ENCODE measurements at places on chromosomes 11 and 22.

DNA sequence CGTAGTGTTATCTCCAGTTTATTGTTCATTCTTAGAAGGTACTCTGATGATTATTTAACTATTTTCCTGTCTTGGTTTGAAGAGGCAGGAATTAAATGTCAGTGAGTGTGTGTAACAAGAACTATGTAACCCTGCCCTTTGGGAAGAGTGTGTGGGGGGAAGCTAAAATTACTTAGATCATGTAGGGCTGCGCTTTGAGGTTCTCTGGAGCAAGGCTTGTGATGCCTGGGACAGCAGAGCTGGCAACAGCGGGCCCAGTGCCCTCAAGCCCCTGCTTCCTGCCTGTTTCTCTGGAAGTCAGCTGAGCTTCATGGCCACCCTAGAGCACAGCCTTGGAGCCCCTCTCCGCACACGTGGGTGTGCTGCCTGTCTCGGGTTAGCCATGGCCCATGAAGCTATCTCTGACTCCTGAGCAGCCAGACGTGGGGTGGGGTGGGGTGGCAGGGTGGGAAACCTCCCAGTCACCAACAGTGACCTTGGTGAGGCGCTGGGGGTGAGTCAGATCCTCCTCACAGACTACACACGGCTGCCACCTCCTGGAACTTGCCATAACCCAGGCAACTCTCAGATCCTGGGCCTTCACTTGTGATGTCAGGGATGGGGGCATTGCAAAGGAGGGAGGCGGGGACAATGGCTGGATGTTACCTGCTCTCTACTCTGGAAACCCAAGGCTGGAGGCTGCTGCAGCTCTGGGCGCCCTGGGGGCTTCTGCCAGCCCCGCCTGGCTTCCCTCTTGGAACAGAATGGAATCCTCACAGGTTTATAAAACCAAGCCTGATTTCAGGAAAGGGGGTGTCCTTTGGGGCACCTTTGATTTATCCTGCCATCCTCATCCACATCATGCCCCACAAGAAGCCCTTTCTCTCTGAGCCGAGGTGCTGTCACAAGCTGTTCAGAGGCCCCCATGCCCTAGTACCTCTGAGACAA is 88.6 kb downstream of the SNX19 start:
- peak; percentile 93 for DNase-seq

GRCh38 chr11:118620529-118621070 is 13.2 kb downstream of the PHLDB1 start:
- DNase-seq = peak; percentile 50

DNA sequence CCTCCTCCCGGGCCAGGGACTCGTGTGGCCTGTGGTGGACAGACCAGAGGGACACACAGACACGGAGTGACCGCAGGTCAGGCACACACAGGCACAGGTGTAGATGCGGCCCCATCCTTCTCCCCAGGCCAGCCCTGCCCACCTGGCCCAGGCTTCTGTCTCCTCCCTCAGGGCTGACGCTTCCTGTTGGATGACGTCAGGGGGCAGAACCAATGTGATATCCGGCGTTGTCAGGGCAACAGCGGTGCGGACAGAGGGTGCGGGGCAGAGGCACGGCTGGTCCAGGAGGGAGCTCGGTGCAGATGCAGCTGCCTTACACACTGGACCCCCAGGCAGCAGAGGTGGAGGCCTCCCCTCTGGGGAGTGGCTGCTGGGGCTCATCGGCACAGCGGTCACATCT is 2.9 kb upstream of the TUBGCP6 start:
- DNase-seq = peak; percentile 94

GRCh38 chr11:9875862-9876261 is 212.0 kb downstream of the SWAP70 start:
- DNase-seq = no peak

- DNase-seq = no peak
Observed at GRCh38 chr11:3000032-3000961, 8.2 kb upstream of the NAP1L4 start.

Measured in H9 (cell line).